WTC11 (cell line): ENCODE measurements at places on chromosomes 1 and 21. TPM values are rescaled to one million over a fixed set of nuclear protein-coding genes. Genes with fewer than 3 reads are reported as not detected.
A peak's percentile ranks its signal among the peaks of the same experiment; 100 is the strongest.

GRCh38 chr1:7218210-7218832 lies 433.1 kb downstream of the CAMTA1 start:
- peak; percentile 67 for DNase-seq

DNA sequence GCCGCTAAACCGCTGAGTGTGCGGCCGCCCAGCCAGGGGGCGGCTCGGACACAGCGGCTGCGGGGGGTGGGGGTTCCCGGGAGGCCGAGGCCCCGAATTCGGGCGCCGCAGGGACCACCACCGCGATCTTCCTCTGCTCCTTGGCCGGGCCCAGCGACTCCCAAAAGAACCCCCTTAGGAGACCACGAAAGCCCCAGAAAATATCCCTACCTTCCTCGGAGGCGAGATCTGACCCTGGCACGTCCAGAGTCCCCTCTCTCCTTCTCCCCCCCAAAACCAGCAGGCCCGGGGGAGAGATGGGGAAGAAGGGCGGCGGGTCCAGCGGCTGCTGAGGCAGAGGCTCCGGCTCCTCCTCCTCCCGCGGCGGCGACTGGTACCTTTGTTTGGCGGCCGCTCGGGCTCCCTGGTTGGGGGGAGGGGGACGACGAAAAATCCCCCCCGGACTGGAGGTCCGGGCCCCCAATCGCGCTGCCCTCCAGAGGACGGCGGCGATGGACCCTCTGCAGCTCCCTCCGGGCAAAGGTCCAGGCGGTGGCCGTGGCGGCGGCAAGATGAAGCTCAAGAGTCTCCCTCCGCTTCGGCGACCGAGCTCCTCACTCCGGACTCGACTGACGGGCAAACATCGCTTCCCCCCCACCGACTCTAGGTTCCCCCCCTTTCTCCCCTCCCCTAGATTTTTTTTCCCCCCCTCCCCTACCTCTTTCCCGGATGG lies at the start of gene ARID4B:
Gene ARID4B, minus strand, starts transcription at position 621 of the 712 bp plus-strand sequence. CDS start 1,260 bp downstream, outside the sequence.
- peak; percentile 68 for DNase-seq

DNA sequence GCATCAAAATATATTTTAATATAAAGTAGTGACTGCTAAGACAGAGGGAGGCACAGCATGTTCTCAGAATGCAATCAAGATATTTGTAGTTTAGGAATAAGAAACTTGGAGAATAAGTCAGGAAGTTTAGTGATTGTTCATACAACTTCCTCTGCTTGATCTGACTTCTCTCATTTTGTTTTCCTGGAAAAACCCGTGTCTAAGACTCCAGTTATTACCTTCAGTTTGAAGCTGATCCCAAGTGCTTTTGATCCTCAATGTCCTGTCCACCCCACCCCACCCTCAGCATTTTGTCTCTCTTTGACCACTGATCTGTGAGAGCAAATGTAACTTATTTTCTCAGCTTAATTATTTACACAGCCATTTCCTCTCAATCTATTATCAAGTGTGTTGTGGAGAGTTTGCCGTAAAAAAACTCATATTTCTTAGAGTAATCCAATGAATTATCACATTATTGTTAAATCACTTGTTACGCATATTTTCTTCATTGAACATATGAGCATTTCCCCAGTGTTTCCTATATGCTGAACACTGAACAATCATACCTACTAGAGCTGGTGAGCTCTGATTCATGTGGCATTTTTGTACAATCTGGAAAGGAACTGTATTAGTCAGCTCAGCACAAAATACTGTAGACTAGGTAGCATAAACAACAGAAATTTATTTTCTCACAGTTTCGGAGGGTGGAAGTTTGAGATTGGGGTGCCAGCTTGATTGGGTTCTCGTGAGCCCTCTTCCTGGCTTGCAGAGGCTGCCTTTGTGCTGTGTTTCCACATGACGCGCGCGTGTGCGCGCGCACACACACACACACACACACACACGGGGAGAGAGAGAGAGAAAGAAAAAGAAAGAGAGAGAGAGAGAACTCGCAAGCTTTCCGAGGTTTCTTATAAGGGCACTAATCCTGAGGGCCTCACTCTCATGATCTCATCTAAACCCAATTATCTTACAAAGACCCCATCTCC lies 65.5 kb upstream of the DPYD start:
- DNase-seq = no peak

GRCh38 chr1:5713101-5714010 lies 278.9 kb downstream of the NPHP4 start:
- DNase-seq = no peak

GRCh38 chr1:19390901-19391595 lies 78.9 kb downstream of the SLC66A1 start:
- peak; percentile 51 for DNase-seq

GRCh38 chr1:175186433-175187160 lies 6.0 kb downstream of the KIAA0040 start:
- DNase-seq = no peak

DNA sequence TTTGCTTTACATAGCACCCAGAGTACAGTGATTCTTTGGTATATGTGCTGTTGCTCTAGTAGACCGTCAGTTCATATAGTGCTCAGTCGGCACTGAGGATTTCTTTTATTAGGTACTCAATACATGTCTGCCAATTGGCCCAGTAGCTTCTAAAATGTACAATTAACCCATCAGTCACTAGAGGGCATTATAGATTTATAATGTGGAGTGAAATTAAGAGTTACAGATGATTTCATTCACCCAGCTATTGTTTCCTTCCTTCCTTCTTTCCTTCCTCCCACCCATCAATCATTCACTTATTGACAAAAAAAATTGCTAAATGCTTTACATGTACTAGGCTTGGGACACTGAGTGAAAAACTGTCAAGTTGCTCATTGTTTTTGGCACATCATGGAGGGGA lies 263.6 kb upstream of the USP24 start:
- no peak for DNase-seq

The FMO2 gene
- 0.16 to 0.23 TPM in 2 of 3 replicates, not detected in the other for total RNA-seq

GRCh38 chr1:200899451-200899915 lies 4.8 kb downstream of the INAVA start:
- no peak for DNase-seq

DNA sequence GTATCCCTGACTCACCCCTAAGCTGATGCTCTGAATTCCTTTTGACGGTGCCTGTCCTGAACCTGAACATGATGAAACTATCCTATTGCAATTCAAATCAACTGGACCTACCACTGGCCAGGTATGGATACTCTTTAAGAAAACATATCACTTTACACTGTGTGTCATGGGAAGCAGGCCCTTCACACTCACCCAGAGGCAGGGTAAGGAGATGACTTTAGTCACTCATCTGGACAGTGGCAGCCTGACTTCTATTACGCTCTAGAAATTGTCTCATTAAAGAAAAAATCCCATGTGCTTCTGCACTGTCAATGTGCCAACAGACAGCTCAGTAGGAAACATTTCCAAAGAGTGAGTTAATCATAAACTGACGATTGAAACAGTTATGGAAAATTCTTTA lies 94.3 kb downstream of the VAV3 start:
- no peak for DNase-seq

DNA sequence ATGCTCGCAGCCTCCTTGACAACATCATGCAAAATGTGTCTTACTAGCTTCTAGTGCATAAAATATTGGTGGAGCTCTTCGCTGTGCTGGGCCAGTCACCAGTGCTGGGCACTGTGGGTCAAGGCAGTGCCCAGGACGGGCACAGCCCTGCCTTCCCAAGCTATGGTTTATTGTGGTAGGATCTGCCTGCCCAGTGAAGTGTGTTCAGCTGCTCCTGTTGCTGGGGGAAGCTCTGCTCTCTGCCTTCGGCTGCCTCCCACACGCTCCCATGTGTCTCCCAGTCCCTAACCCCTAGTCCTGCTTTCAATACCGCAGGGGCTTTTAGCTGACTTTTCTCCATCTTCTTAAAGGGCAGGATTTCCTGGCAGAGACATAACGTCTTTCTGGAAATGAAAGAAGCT lies 15.7 kb downstream of the EPHX1 start:
- DNase-seq = no peak

The CALML6 gene
- total RNA-seq = 0.87 to 2.1 TPM (median 1.9 TPM) in 3 replicates

GRCh38 chr1:155171836-155172731 lies 1.0 kb downstream of the KRTCAP2 start:
- no peak for DNase-seq

DNA sequence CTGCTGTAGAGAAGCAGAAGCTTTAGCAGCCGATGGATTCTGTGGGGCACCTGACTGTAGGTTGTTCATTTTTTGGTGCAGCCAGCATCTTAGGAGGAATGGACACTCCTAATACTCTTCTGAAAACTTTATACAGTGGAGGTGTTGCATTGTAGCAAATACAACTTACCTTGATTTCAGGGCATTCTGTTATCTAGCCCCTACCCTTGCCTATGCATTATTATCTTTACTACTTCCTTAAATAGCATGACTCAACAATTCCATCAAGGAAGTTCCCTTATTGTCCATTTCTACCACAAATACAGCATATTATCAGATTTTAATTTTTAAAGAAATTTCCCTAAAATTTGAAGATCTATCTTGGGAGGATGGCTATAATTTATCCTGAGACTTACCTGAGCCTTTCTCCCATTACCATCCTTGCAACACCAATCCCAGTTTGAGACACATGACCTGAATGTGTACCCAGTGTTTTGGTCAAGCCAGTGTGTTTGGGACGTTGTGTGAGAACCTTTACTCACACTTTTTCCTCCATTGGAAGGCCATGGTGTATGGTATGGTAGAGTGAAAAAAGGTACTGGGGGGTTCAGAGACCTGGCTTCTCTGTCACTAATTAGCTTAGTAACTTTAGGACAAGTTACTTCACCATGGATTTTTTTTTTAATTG lies 9.2 kb downstream of the POU2F1 start:
- DNase-seq = no peak

DNA sequence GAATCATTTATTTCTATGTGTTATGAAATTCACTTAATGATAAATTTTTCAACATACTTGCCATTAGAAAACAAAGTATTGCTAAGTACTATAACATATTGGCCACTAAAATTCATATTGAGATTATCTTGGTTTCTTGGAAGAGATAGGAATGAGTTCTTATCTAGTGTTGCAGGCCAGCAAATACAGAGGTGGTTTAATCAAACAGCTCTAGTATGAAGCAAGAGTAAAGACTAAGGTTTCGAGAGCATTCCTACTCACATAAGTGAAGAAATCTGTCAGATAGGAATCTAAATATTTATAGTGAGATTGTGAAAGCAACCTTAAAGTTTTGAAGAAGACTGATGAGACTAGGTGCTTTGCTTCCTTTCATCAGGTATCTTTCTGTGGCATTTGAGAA lies 37.9 kb upstream of the FOXE3 start:
- no peak for DNase-seq

- DNase-seq = no peak
Measured at GRCh38 chr1:8027748-8028570, 1.9 kb upstream of the ERRFI1 start.

The TMCC2 gene
- total RNA-seq = 9.5 to 11.2 TPM (median 11.2 TPM) in 3 replicates

GRCh38 chr1:89361681-89362080 lies 2.2 kb upstream of the GBP6 start:
- DNase-seq = peak; percentile 40

DNA sequence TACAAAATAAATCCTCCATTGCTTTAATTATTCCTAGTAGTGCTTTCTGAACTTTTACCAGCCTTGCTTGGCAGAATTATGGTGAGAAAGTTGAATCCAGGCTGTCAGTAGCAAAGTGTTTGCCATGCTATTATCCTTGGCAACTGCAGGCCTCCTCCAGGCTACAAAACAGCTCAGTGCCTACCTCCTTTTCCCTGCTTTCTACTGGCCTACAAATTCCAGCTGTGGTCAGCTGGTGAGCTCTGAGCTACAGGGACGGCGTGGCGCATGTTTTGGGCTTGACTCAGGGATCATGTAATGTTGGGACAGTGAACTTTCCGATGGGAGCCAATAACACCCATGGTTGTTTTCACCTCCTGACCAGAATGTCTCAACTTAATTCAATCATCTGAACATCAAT lies 456.1 kb upstream of the ADAMTS5 start:
- no peak for DNase-seq

DNA sequence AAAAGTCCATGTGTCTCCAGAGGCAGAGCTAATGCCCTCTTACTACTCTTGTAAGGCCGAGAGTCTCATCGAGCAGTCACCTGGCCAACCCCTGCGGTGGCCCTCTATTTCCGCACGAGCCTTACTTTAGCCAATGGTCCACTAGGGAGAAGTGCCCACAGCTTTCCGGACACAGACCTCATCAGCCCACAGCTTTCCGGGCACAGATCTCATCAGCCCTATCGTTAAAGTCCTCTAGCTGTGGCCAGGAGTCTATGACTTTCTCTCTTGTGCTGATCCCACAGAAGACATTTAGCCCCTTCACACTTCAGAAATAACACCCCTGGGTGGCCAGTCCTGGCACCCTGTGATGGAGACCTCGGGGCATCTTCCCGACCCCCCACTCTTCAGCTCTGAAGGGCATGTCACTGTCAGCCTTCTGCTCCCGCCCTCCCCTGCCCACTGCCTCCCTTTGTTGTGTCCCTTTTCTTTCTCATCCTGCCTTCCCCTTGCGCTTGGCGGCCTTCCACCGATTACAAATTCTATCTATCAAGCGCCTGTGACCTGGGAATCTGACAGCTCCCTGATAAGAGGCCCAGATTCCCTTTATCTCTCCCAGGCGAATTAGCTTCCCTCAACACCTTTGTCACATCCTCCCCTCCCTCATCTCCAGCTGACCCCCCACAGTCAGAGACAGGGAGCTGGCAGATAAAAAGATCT lies 161.0 kb downstream of the PLXNA2 start:
- DNase-seq = no peak

DNA sequence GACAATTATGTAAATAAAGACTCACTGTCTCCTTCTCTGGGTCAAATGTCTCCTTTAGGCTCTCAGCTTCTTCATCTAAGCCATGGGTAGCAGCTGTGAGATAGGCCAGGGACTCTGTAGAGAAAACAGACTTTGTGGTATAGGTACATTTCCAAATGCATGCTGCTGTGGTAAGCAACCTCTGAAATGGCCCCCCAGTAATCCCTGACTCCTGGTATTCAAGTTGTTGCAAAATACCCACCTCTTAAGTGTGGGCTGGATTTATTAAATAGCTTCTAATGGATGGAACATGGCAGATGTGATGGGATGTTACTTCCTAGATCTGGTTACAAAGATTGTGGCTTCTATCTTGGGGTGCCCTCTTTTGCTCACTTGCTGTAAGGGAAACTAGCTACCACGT lies 11.1 kb upstream of the PEX19 start:
- DNase-seq = no peak

- peak; percentile 26 for DNase-seq
Measured at GRCh38 chr1:10631811-10632593, 157.3 kb downstream of the PEX14 start.

The OR2T35 gene
- not detected in 3 replicates for total RNA-seq

- DNase-seq = no peak
Measured at GRCh38 chr1:10773376-10773775, 23.1 kb downstream of the CASZ1 start.

- no peak for DNase-seq
Measured at GRCh38 chr1:77222496-77222895, 3.3 kb upstream of the PIGK start.

The RGS8 gene
- 0.07 to 0.66 TPM (median 0.14 TPM) in 3 replicates for total RNA-seq

The ADGRL4 gene
- total RNA-seq = 0.37 to 1.4 TPM (median 0.50 TPM) in 3 replicates

DNA sequence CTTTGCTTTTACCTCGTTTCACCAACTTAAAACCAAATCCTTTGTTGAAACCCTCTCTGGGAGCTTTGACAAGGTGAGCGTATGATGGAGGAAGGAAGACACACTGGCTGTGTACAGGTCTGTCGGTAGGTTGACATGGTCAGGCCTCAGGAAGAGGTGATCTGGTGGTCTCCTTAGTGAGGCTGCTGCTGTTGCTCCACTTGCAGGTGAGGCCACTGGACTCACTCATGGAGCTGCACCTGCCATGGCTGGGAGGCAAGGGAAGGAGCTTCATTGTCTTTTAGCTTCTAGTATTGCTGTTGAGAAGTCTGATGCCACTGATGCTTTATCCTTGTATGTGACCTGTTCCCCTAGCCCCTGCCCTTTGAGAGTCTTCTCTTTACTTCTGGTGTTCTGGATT lies 35.7 kb downstream of the TENT5C start:
- no peak for DNase-seq
